ENCODE measurements at places on chromosomes 6 and 20.

DNA sequence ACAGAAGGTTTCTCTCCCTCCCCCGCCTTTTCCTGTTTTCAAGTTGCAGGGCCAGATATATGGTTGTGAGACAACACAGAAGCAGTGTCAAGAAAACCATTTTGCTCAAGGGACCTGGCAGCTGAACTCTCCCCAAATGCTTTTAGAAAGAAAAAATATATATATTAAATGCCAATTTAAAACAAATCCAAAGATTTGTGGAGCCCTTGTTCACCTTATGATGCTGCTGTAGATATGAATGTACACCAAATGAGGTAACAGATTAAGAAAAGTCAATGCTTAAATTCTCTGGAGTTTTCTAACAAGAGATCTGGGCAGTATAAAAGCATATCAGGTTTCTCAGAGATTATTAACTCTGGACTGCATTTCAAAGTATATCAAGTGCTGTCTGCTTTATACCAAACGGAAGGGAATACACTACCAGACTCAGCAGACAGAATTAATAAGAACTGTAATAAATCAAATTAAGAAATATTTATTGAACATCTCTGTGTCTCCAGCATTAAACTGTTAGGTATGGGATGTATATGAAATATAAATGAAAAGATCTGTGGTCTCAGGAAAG lies 357.5 kb downstream of the HDGFL1 start:
- DNase-seq = no peak

- peak; percentile 91 for DNase-seq
These were observed 37.8 kb downstream of the RAB44 start for GRCh38 chr6:36735110-36736071.

DNA sequence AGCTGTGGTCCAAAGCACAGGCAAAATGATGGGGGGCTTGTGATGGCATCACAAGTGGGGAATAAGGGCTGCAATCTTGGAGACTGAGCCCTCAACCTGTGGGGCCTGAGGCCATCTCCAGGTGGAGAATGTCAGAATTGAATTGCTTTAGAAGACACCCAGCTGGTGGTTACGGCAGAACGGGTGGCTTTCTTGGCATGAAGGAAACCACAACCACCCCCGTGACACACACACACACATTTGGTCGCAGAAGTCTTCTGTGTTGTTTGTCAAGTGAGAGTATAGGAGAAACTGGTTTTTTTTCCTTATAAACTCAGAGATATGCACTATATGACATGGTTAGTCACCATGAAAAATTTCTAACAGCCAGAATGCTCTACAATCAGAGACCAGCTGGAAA lies 139.5 kb upstream of the CDH4 start:
- DNase-seq = no peak

- DNase-seq = no peak
These were observed 46.6 kb upstream of the EZR start for GRCh38 chr6:158865769-158866168.

- DNase-seq = no peak
These were observed 14.2 kb upstream of the GMDS start for GRCh38 chr6:2259574-2259973.

DNA sequence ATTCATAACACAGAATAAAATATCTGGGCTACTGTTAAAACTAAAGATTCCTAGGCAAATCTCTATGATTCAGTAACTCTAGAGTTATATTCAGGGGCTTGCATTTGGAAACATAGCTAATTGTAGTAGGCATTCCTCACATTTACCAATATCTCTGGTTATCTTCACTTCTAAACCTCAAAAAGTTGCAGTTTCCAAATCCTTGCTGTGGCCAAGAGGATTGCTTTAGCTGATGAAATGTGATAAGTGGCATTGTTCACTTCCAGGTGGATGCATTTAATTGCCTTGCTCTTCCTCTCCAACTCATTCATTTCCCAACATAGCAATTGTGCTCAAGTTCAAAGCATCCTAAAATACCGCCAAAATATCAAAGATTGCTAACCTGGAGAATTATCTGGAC lies 246.6 kb downstream of the GRIK2 start:
- no peak for DNase-seq

DNA sequence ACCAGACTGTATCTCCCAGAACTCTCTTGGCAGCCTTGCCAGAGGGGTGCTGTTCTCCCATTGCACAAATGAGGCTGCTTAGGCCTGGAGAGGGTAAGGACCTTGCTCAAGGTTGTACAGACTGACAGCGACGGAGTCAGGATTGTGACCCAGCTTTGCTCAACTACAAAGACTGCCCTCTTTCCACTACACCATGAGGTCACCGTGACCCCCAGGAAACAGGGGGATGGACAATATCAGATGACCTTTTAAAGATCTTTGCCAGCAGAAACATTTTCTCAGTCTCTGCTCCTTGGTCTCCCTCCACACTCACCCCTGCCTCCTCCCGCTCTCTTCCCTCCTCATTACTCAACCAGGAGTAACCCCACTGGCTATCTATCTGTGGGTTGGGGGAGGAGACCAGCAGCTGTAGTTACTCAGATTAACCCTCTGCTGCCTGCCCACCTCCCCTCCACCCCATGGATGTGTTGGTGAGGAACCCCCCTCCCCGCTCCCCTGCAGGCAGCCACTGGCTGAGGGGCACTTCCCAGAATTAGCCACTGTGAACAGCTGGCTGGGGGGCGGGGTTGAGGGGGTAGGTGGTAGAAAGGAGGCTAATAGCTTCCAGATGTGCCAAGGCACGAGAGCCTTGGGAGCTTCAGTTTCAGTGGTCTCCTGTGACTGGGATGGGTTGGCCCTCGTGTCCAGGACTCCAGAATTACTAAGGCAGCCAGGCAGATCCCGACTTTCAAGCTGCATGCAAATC lies 26.9 kb upstream of the MRPS18A start:
- peak; percentile 23 for DNase-seq

DNA sequence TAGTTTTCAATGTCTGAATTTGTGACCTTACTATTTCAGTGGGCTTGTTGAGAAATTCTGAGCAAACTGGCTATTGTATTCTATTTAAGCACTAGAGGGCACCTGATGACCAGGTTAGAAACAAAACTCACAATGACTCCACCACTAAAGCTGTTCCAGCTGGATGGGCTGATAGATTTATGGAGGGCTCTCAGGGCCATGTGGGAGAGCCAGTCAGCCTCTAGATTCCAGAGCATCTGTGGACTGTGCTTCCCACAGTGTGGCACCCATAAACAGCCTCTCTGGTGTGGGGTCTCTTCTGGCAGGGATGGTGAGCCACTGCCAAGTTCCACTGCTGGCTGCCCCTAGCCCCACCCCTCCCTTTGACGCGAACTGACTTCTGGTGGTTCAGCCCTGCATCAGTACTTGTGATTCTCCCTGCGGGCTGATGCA lies 29.2 kb downstream of the C6orf58 start:
- peak; percentile 20 for DNase-seq

DNA sequence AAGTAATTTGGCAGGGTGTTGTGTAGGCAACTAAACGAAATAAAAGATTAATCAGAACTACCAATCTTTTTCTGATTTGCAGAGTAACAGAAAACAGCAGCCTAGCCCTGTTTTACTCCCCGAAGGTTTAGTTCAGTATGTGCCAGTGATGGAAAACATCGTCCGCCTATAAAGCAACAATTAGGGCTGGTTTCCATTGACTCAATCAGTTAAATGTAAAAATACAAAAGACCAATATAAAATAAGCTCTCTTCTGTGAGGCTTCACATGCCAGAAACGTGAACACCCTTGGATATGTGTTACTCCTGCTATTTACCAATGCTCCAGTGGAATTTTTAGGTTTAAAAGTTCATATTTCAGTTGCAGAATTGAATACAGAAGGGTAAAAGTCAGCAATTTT lies 210.5 kb upstream of the RSPO3 start:
- DNase-seq = no peak

GRCh38 chr6:170405311-170405975 lies 98.9 kb downstream of the FAM120B start:
- DNase-seq = peak; percentile 93

GRCh38 chr6:11722805-11723631 lies 55.6 kb downstream of the ADTRP start:
- DNase-seq = no peak

- DNase-seq = peak; percentile 52
These were observed 39.6 kb downstream of the ADAT2 start for GRCh38 chr6:143410859-143411270.

GRCh38 chr6:129981598-129981997 lies 36.8 kb upstream of the L3MBTL3 start:
- peak; percentile 1 for DNase-seq

DNA sequence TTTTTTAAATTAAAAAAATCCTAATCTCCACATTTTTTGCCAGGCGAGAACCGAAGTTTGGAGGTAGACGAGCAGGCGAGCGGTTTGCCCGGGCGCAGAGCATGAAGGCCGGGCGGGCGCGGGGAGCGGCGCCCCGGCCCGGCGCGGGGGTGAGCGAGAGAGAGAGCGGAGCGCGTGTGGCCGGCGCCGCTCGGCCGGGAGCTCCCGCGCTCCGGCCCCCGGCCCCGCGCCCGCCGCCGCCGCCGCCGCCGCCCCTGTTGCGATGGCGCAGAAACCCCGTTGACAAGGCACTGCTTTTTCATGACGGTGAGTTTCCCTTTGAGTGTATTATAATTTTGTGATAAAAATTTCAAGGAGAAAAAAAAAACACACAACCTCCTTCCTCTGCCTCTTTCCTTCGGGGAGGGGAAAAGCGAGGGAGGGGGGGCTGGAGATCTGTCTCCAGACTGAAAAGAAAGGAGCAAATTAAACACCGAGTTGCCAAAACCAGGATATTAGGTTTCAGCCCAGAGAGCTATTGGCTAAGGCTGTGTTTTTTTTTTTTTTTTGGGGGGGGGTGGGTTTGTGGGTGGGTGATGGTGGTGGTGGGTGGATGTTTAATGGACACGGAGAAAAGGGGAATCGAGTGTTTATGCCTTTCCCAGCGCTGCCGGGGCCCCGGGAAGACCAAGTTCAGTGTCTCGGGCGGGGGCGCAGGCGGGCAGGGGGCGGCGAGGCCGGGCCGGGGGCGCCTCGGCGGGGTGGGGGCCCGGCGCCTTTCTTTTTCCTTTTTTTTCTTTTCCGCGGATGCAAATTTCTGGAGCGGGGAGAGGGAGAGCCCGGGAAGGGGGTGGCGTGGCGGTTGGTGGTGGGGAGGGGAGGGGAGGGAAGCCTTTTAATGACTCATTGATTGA lies at the start of gene BICRAL:
TSS of gene BICRAL (plus strand) at position 257 of the 893 bp plus-strand sequence. CDS start 39,971 bp downstream, outside the sequence.
- DNase-seq = peak; percentile 59

All from AG09309 (cell line).